ENCODE measurements at places on chromosomes 7 and 10.

DNA sequence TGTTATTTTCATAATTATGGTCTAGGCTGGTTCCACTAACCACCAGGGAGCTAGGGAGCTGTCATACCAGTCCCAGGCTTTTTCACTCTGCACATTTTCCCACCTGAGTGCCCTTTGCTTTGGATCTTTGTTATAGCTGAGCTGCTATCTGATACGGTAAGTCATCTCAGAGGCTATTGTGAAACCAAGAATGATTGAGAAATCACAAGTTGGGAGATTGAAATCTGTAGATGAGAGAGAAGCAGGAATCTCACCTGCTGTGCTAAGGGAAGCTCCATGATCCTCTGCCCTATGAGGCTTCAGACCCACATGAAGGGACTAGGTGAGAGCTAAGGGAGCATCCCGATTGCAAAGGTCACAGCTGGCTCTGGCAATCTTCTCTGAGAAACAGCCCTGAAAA, 307.8 kb downstream of the REEP3 start:
- DNase-seq = no peak

GRCh38 chr10:95187617-95188016, 6.4 kb upstream of the ACSM6 start:
- no peak for DNase-seq

- DNase-seq = no peak
These were observed 12.0 kb downstream of the CACUL1 start for GRCh38 chr10:118742782-118743181.

- no peak for DNase-seq
These were observed 119.9 kb upstream of the COL1A2 start for GRCh38 chr7:94274828-94275227.

GRCh38 chr10:58424176-58424575, 39.0 kb downstream of the TFAM start:
- DNase-seq = no peak

GRCh38 chr7:3333861-3334260, 32.8 kb downstream of the SDK1 start:
- no peak for DNase-seq

DNA sequence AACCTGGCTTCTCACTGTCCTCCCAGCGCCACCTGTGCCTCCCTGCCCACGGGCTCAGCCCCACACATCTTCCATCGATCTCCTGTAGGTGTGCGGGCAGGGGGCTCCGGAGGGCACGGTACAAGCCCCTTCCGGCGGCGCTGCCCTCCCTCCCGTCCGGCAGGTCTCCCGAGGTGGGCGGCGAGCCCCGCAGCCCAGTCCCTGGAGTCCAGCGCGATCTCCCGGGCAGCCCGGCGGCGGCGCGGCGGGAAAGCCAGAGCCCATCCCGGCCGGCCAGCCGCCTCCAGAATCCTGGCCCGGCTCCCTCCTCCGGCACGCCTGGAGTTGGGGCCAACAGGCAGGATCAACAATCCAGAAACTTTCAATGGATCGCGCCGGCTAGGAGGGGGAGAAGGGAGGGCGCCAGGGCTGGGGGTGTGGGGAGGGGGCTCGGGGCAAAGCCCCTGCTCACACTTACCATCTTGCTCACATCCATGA, 100.1 kb downstream of the HIP1 start:
- no peak for DNase-seq

- no peak for DNase-seq
These were observed 82.5 kb upstream of the CAPZA2 start for GRCh38 chr7:116779931-116780330.

DNA sequence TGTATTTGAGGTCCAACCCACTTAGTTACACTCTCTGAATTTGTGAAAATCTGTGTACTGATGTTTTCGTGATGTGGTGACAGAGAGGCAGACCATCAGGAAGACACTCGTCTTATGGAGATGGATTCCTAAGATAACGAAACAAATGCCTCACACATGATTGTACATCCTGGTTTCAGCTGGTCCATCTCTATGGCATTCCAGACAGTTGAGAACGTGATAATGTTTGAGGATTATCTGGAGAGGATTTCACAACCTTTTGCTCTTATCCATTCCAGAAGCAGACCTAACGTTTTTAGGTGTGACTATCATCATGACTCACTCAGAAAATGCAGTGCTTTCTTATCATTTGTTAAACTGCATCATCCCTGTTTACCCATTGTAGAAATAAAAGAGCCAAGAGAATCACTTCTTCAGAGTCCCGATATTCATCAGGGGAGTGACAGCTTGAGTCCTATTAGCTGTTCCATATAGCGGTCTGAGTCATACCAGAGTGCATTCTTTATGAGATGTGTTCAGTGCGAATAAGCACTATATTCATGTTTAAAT, 74.5 kb downstream of the BMPER start:
- no peak for DNase-seq

DNA sequence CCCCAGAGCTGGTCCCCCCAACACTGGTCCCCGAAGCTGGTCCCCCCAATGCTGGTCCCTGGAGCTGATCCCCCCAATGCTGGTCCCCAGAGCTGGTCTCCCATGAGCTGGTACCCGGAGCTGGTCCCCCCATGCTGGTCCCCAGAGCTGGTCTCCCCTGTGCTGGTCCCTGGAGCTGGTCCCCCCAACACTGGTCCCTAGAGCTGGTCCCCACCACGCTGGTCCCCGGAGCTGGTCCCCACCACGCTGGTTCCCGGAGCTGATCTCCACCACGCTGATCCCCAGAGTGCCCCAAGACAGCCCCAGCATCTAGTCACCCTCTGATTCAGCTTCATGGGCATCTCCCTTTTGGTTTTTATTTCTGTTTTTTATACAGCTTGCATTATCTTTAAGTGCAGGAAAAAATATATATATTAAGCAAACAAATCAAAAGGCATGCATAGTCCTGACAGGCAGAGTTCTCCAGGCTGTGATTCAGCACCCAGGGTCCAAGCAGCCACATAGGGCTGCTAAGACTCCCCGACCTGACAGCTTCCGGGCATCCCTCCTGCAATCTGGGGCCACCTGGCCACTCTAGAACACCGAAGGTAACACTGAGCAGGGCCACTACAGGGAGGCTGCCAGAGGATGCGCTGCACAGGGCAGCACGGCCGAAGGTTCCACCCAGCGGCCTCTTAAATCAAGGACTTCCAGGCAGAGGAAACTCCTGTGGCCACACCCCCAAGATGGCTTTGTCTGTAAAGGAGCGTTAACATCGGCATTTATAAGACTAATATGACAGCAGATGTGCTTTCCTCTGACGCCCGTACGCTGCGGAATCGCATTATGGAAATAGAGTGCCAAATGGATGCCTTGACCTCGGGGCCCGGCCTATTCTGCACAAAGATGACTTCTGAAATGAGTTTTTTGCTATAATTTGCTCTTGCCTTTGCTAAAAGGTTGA, 215.0 kb downstream of the PTPRN2 start:
- no peak for DNase-seq

DNA sequence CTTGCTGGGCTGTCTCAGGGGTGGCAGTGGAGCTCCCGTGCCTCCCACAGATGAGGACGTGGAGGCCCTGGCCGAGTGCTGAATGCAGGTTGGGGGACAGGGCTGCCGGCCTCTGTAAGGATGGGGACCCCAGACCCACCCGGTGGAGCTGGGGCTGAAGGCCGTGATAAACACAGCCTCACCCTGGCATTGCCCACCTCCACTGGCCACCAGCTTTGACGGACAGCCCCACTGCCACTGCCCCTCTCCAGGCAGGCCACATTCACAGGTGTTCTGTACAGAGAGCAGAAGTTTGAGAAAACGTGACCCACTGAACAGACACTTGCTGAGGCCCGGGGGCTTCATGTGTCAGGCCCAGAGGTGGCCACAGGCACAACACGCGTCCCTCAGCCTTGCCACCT, 126.2 kb downstream of the LHPP start:
- no peak for DNase-seq

- no peak for DNase-seq
These were observed 58.6 kb upstream of the ZPBP start for GRCh38 chr7:50151661-50152060.
